Activated CD8-positive, alpha-beta memory T cell treated with anti-CD3 and anti-CD28 coated beads for 4 hours (primary cell): ENCODE measurements at places on chromosomes 5 and 9.

DNA sequence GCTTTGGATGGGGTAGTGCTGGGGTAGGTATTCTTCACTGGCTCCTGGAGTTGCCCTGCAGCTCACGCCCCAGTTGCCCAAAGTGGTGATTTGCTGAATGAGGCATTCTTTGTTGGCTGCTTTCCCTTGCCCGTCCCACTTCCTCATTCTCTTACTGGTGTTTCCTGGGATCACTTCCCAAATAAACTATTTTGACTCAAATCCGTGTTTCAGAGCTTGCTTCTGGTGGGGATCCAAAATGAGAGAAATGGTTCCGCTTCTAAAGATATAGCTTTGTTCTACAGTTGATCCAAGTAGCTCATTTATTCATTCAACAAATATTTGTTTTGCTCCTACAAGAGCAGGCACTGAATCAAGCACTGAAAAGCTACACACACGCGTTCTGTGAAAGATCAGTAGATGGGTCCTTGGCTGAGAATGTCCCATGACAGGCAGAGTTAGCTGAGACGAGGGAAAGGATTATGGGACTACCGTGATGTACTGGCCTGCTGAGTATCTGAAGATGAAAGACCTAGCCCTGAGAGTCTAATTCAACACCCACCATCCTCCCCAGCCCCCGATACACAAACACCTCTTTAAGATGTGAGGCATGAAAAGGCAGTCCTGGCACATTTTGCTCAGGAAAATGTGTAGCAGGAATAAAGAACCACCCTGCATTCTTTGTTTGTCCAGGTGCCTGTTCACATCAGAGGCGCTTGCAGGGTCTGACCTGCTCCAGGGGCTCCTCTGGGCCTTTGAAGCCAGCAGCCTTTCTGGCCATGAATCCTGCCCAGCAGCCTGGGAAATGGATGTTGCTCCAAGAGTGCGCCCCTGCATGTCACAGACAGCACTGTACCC is 143.1 kb upstream of the RANBP3L start:
- DNase-seq, result no peak

GRCh38 chr5:175795959-175796358 is 75.4 kb upstream of the CPLX2 start:
- DNase-seq, result no peak

- DNase-seq, result no peak
Measured at GRCh38 chr5:72988769-72989168, 32.9 kb downstream of the FCHO2 start.

DNA sequence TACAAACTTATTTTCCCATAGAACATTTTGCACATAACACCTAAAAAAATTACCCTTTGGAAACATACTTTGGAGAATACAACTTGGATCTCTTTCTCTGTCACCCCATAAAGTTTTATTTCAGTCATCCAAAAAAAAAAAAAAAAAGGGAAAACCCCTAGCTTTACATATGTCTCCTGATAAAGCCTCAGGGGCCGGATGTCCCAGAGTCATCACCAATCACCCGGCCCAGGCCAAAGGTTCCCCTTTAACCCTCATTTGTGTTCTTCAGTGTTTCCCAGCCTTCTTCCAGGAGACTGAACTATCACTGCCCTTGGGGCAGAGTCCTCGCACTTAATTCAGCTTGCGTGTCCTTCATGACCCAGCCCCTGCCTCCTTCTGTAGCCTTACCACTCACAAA is 28.8 kb downstream of the ANXA6 start:
- no peak for DNase-seq

DNA sequence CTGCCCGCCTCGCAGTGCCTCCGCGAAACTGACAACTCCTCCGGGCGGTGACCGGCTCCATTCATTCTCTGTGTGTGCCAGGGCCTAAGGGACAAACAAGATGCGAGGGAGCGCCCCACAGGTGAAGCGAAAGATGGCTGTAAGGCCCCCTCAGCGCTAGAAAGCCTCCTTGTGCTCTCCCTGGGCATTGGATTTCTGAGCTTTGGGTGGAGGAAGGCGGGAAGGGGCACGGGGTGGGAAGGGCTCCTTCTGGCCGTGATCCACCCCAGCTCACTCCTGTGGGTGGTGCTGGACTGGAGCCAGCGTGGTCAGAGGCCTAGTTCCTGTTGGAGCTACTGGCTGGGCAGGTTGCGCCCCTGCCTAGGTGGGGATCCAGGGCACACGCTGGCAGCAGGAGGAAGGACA is 943 bp downstream of the GALNT12 start:
- no peak for DNase-seq

DNA sequence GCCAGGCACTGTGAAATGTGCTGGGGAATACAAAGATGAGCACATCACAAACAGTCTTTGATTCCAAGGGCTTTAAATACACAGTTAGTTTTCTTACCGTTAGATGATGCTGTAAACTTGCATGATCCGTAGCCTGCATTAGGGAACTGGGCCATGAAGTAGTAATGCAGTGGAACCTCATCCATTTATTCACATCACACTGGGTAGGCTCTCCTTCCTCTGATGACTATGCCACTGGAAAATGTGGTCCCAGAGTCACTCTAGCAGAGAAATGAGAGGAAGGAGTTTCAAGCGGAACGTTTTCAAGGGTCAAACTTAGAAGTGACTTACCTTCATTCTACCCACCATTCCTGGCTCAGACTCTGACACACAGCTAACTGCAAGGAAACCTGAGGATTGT is 26.4 kb downstream of the ZFAND5 start:
- no peak for DNase-seq

GRCh38 chr5:38848637-38849036 is 2.8 kb downstream of the OSMR start:
- DNase-seq, result no peak

DNA sequence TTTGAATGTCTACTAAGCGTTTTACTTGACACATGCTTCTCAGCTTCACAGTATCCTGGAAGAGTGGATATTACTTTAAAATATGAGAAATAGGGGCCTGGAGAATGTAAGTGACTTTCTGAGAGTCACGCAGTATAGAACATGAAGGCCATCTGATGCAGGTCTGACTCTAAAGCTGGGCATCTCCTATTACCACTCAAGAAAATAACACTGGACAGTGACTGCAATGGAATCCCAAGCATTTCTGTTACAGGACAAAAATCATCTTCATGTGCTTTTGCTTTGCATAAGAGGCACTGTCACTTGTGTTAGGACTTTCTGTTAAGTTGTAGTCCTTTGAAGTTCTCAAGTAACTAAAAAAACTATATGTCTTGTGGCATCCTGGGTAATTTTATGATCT is 335.5 kb downstream of the FBXL7 start:
- DNase-seq, result no peak

GRCh38 chr9:2704504-2704903 is 12.8 kb upstream of the KCNV2 start:
- DNase-seq, result no peak

GRCh38 chr9:128257086-128257825 is 18.6 kb downstream of the GOLGA2 start:
- no peak for DNase-seq

DNA sequence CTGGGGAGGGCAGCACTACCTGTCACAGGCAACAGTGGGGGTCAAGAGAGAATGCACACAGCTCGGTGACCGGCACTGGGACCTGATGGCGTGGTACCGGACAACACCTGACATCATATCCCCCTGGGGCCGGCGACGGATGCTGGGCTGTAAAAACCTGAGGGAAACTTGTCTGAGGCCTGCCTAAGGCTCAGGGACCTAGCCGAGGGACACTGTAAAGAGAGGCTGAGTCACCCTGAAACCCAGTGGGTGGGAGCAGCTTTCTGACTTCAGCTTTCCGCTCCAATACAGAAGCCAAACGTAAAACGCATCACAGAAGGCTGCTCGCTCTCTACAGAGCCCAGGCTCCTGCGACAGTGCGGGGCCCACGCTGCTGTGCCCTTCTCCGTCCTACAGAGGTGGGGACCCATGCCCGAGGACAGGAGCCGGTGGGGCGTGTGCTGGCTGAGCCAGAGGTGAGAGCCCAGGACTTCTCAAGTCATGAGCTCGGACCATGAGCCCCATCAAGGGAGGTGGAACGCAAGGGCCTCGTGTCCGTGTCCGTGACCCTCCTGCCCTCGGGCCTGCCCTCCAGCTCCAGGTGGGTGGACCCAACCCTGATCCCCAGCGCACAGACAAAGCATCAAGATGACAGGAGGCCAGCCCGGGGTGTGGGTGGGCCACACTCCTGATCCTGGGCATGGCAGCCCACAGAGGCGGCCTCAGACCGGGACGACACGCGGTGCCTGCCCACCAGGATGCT is 5.3 kb downstream of the RALGDS start:
- DNase-seq, result no peak

GRCh38 chr5:154749491-154749890 is 5.7 kb upstream of the LARP1 start:
- DNase-seq, result no peak

DNA sequence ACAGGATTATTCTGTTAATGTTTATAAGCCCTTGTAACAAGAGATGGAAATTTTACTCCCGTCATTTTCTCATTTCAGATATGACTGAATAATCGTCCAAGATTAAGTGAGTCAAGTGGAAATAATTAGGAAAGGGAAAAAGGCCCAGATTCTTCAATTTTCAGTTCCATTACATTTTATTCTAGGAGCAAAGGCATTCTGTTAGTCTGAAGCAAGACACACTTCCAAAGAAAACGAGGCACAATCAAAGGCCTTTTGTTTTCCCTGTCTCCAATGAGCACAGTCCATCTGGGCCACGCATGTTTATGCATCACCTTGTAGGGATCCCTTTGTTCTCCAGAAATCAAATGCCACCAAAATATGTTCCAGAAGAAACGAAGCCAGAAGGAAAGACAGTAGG is 382.9 kb upstream of the RFX3 start:
- DNase-seq, result no peak

- DNase-seq, result no peak
Measured at GRCh38 chr5:68454766-68455165, 239.2 kb downstream of the PIK3R1 start.

DNA sequence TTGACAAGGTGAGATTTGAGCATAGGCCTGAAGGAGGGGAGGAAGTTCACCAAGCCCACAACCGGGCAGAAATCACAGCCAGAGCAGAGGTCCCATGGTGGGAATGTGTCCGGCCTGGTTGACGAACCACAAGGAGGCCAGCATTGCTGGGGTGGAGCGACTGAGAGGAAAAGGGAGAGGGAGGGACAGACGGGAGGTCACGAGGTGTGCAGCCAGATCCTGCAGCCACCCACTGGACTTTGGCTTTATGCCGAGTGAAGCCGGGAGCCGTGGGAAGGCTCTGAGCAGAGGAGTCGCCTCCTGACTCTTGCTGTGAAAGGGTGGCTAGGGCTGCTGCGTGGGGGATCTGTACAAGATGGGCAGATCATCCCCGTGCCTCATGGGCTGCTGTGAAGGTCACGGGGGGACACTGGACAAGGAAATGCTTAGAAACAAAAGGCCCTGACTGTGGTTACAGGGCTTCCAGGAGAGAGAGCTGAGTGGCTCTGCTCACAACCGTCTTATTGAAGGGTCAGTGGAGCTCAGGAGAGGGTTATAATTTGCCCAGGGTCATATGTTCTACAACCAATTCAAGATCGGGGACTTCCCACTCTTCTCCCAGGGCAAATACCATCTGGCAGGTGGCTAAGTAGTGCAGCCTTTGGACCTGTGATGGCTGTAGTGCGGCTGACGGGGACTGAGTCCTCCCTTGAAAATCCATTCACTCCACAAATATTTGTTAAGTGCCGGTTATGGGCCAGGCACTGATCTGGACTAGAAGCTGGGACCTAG is 15.6 kb upstream of the CD74 start:
- no peak for DNase-seq

DNA sequence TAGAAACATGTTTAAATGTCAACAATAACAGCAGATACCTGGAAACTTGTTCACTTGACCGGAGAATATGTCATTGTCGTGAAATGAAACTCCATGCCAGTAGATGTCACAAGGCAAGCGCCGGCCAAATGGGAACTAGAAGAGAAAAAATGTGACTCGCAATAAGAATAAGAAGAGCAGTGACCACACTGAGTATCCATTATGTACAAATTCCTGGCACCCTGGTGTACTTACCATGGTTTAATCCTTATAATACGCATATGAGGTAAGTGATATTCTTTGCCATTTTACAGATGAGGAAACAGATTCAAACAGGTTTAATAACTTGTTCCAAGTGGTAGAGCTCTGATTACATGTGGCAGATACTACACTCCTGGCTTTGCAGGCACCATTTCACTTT is 53.9 kb downstream of the TTLL11 start:
- no peak for DNase-seq

DNA sequence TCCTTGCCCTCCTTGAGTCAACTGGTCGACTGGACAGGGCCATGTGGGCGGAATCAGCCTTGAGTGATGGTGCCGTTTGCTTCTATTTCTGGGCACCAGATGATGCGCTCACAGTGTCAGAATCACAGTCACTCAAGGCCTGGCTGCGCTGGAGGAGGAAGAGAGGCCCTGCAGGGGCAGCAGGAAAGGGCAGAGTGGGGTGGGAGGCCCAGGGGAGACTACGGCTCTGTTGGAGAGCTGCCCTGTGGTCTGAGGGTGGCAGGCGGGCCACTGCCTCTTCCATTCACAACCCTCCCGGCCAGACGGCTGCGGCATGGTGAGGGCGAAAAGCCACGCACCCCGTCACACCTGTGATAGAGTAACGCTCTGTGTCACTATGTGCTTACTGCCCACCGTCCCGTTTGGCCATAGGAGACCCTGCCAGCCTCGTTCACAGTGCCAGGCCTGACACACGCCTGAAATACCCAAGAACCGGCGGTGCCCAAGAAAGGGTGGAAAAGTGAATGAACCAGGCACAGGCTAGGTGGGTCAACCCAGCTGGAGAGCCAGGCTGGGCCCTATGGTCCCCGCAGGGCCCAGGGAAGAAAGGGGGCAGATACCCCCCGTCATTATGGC is 9.9 kb downstream of the PLPP7 start:
- no peak for DNase-seq

DNA sequence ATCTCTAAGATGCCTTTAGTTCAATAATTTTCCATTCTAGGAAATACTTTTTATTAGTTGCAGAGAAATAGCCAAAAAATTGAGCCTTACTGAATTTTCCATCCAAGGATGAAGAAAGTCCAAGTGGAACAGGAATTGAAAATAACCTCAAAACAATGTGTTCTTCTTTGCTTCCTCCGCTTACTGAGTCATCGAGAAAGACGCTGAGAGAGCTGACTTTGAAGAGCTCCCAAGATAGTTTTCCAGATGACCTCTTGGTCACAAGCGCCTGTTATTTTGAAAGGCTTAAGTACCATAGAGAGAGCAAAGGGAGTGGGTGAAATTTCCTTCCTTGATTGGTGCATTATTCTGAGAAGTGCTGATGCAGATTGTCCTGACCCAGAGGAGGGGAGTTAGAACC is 253.5 kb upstream of the ATP10B start:
- DNase-seq, result no peak

GRCh38 chr9:127569886-127570401 is 42.1 kb upstream of the STXBP1 start:
- DNase-seq, result no peak

GRCh38 chr9:126612813-126613641 is 701 bp upstream of the LMX1B start:
- no peak for DNase-seq

GRCh38 chr9:4661611-4662010 is 483 bp upstream of the PLPP6 start:
- DNase-seq, result no peak

- DNase-seq, result no peak
Measured at GRCh38 chr9:21542787-21543186, 60.7 kb upstream of the IFNE start.

GRCh38 chr9:69421908-69422801 is 97.1 kb downstream of the ENTREP1 start:
- DNase-seq, result no peak

GRCh38 chr9:77099388-77099787 is 77.9 kb upstream of the VPS13A start:
- DNase-seq, result no peak

- DNase-seq, result no peak
Measured at GRCh38 chr5:90390928-90391327, 18.6 kb downstream of the CETN3 start.
